ENCODE measurements at places on chromosomes 3 and 15.
A peak's percentile ranks its signal among the peaks of the same experiment; 100 is the strongest.

- DNase-seq = no peak
Observed at GRCh38 chr15:94122516-94122915, 108.8 kb upstream of the MCTP2 start.

DNA sequence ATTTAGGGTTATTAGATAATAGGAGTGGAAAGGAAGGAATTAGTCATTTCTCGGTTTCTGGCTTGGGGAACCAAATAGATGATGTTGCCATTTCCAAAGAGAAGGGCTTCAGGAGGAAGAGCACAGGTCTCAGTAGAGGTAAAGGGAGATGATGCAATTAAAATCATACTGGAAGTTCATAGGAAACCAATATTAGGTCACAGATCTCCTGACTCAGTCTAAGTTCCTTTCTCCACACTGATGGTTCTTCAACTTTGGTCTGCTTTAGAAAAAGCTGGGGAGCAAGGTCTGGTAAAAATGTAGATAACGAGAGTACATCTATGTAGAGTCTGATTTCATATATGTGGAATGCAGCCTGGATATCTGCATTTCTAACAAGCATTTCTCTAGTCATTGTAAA is 130.9 kb downstream of the POLQ start:
- DNase-seq = no peak

DNA sequence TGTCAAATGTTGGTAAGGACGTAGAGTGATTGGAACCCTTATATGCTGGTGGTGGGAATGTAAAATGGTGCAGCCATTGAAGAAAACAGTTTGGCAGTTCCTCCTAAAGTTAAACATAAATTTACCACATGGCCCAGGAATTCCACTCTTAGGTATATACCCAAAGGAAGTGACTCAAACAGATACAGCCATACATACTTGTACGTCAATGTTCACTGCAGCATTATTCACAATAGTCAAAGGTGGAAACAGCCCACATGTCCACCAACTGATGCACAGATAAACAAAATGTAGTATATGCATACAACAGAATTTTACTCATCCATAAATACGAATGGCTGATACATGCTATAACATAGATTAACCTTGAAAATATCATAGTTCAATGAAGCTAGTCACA is 13.2 kb downstream of the CLASP2 start:
- no peak for DNase-seq

DNA sequence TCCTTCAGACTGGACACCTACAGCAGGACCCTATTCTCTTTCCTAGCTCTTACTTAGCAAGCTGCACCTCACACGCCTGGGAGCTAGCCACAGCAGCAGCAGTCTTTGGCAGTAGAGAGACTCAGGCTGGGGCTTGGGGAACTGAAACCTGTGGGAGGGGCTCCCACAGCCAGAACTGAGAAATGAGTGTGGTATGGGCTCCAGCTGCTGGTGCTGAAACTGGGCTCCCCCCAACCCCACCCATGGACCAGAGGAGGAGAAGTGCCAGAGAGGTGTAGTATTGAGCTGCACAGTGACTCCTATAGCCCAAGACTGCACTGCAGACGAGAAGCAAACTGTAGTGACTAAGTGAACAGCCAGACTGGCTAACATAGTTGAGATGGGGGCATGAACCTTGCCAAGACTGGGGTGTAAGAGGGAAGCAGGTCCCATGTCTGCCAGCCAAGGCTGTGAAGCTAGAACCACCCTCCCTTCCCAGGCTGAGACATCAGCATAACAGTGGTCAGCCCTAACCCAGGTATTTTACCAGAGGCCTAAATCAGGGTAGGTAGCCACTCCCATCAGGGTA is 62.5 kb downstream of the MYO5A start:
- peak; percentile 60 for DNase-seq

GRCh38 chr15:59516655-59517461 is 78.9 kb downstream of the FAM81A start:
- DNase-seq = no peak

- no peak for DNase-seq
Observed at GRCh38 chr3:49255718-49256511, 21.1 kb downstream of the C3orf62 start.

- no peak for DNase-seq
Observed at GRCh38 chr15:29207027-29207757, 62.4 kb downstream of the NSMCE3 start.

- no peak for DNase-seq
Observed at GRCh38 chr3:62600033-62600432, 226.7 kb upstream of the FEZF2 start.
